Uterus (tissue), 4 donors: ENCODE measurements at places on chromosomes 2 and 18. TPM values are rescaled to one million over a fixed set of nuclear protein-coding genes. Genes with fewer than 3 reads are reported as not detected.

DNA sequence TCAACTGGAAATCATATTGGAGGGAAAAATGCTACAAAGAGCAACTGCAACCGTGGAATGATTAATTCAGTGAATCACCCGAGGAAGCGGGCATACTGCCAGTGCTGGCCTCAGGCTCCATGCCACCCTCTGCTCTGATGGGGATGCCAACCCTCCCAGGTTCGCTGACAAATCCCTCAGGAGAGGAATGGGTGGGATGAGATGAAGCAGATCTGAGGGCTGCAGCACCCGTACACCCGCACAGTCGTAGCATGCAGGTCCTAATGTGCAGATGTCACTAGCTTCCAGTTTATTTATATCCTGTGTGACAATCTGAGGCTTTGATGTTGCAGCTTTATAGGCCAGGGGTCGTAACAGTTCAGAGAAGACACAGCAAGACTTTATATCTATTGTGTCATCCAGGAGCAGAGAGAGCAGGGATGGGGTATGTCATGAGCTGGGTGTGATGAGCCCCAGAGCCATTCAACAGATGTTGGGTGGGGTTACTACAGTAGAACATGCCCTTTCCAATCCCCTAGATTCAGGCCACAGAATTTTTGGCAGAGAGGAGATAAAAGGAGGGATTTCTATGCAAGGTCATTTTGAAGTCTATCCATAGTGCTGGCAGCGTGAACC lies 44.6 kb downstream of the DPP4 start:
- DNase-seq = no peak
- H3K4me3 ChIP-seq = no peak overlapping the region
- H3K36me3 ChIP-seq = no peaks in the 10 kb centered on the region
- H3K4me1 ChIP-seq = no peaks in the 10 kb centered on the region
- no peaks in the 10 kb centered on the region for H3K27me3 ChIP-seq
- no peak overlapping the region for H3K27ac ChIP-seq

DNA sequence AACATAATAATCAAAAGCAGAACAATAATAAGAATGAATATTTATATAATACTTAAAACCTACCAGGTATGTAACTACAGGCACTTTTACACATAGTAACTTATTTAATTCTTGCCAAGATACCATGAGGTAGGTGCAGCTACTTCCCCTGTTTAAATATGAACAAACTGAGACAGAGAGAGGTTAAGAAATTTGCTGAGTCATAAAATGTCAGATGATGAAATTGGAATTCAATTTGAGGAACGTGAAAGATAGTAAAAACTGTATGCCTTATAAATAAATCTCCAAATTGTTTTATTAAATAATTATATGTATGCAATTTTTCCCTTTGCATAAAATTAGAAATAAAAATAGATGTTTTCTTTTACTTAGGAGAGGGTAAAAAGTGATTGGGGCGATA lies 1103.3 kb upstream of the NRXN1 start:
- no peak overlapping the region for H3K27ac ChIP-seq
- DNase-seq = no peak
- H3K4me3 ChIP-seq = no peak overlapping the region
- no peaks in the 10 kb centered on the region for H3K36me3 ChIP-seq

DNA sequence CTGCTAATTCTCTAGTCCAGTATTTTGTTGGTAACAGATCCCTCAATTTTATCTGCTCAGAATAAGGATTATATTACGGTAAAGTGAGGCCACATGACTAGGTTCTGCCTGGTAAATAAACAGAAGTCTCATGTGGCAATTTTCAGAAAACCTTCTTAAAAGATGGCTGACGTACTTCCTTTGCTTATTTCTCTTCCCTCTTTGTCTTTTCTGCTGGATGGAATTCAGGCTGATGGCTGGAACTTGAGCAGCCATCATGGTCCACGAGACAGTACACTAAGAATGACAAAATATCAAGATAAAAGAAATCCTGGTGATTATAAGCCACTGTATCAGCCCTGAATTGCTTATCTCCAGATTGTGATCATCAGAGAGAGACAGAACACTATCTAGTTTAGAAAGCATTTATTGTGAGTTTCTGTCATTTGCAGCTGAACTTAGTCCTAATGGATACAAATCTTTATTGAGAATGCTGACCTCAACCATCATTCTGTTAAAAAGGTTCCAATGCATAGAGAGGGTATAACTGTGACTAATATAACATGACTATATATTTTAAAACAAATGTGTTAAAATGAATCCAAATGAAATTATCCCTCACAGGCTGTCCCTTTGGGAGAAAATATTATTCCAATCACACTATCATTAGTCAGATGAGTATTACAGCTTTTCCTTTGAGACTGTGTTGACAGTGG lies 31.8 kb upstream of the SLC8A1 start:
- H3K27me3 ChIP-seq = no peaks in the 10 kb centered on the region
- H3K4me1 ChIP-seq = no peaks in the 10 kb centered on the region

GRCh38 chr2:164655750-164656149 lies 34.5 kb upstream of the GRB14 start:
- no peaks in the 10 kb centered on the region for H3K4me1 ChIP-seq
- H3K27ac ChIP-seq = no peak overlapping the region
- H3K4me3 ChIP-seq = no peak overlapping the region
- DNase-seq = no peak

Gene PLCL1
- 7.3 TPM for total RNA-seq

- H3K27ac ChIP-seq = no peak overlapping the region
- DNase-seq = no peak
- no peaks in the 10 kb centered on the region for H3K27me3 ChIP-seq
- no peaks in the 10 kb centered on the region for H3K4me1 ChIP-seq
- H3K4me3 ChIP-seq = no peak overlapping the region
Observed at GRCh38 chr18:74784752-74785151, 187.1 kb downstream of the ZNF407 start.

Gene RPRM
- 34.8 TPM for total RNA-seq

DNA sequence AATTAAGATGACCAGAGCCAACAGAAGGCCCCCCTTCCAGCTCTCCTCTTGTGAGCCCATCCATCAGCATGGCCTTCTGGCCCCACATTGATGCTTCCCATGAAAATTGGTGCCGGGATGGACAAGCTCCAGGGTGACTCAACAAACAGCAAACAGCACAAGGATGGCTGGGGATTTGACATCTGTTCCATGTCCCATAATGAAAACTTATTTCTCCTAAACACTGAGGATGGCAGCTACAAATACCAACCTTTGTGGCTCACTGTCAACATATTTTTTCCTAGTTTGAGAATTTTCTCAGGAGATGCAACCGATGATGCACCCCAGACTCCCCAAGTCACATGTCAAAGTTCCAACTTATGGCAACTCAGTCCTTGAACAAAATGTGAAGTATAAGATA lies 169.6 kb upstream of the SIX2 start:
- no peak overlapping the region for H3K4me3 ChIP-seq
- no peak overlapping the region for H3K27ac ChIP-seq
- H3K4me1 ChIP-seq = no peaks in the 10 kb centered on the region
- no peak for DNase-seq
- no peaks in the 10 kb centered on the region for H3K36me3 ChIP-seq

DNA sequence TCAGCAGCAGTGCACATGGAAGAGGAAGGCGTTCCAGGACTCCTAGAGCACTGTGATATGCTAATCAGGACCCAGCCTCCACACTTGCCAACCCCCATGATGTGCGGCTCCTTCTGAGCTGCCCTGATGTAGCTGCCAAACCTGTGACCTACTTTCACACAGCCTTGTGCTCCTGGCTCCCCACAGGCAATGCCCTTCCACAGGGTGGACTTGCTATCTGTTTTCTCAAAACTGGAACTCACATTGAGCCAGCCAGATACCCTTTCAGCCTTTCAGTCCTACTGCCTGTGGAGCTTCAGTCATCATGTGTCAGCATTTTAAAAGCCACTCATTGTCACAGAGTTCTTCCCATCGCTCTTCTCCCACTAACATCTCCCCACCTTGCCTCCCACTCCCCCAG lies 181.6 kb downstream of the AFF3 start:
- H3K27ac ChIP-seq = no peak overlapping the region
- no peaks in the 10 kb centered on the region for H3K4me1 ChIP-seq
- H3K27me3 ChIP-seq = no peaks in the 10 kb centered on the region
- no peak overlapping the region for H3K4me3 ChIP-seq

Gene DPY30
- total RNA-seq = 165 TPM

Gene DUSP11
- 88.5 TPM for total RNA-seq

- H3K27ac ChIP-seq = no peak overlapping the region
- no peaks in the 10 kb centered on the region for H3K4me1 ChIP-seq
- H3K27me3 ChIP-seq = no peaks in the 10 kb centered on the region
- DNase-seq = no peak
Observed at GRCh38 chr18:58557008-58557435, 71.9 kb downstream of the ALPK2 start.

Gene CNRIP1
- 40.6 TPM for total RNA-seq

GRCh38 chr18:75937306-75937705 lies 509.8 kb upstream of the SMIM21 start:
- DNase-seq = no peak
- H3K27ac ChIP-seq = no peak overlapping the region
- no peaks in the 10 kb centered on the region for H3K27me3 ChIP-seq
- H3K36me3 ChIP-seq = no peaks in the 10 kb centered on the region
- no peak overlapping the region for H3K4me3 ChIP-seq

Gene SNRNP27
- 64.6 TPM for total RNA-seq

Gene HOXD13
- total RNA-seq = 4.9 TPM

DNA sequence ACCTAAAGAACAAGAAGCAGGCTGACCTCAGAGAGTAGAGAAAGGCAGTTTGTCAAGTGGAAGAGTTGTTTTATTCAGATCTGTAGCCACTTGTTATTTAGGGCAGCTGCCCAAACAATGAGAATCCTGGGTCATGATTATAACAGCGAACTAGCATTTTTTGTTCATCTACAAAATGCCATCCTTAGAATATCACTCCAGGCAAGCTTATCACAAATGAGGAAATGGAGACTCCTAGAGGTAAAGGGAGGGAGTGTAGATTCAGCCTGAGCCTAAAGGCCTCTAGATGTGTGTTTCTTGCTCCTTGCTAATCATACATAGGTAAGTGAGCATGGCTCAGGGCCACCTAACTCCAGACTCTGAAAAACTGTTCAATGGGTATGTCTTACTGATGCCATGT lies 126.1 kb downstream of the HNMT start:
- H3K27ac ChIP-seq = no peak overlapping the region
- no peaks in the 10 kb centered on the region for H3K36me3 ChIP-seq
- no peaks in the 10 kb centered on the region for H3K27me3 ChIP-seq
- H3K4me3 ChIP-seq = no peak overlapping the region
- no peaks in the 10 kb centered on the region for H3K4me1 ChIP-seq
- no peak for DNase-seq

Gene PAIP2B
- 3.6 TPM for total RNA-seq
